ENCODE measurements at places on chromosomes 4 and X. TPM values are rescaled to one million over a fixed set of nuclear protein-coding genes. Genes with fewer than 3 reads are reported as not detected.

HSFX1 gene
- not detected for total RNA-seq

SLC34A2 gene
- total RNA-seq = not detected

DGAT2L6 gene
- total RNA-seq = not detected

HPGDS gene
- total RNA-seq = 0.57 TPM

ERCC6L gene
- 10.2 TPM for total RNA-seq

CENPVL1 gene
- not detected for total RNA-seq

GATA1 gene
- total RNA-seq = not detected

LONRF3 gene
- 1.3 TPM for total RNA-seq

GK gene
- total RNA-seq = 26.4 TPM

XAGE2 gene
- not detected for total RNA-seq

VCX gene
- not detected for total RNA-seq

UGT2B10 gene
- total RNA-seq = not detected

KCND1 gene
- 0.72 TPM for total RNA-seq

CDX4 gene
- not detected for total RNA-seq

HTN3 gene
- not detected for total RNA-seq

SPANXC gene
- total RNA-seq = not detected

KLF3 gene
- total RNA-seq = 15.2 TPM

SAT1 gene
- 41.3 TPM for total RNA-seq

TRAPPC11 gene
- total RNA-seq = 23.3 TPM

BTK gene
- total RNA-seq = 0.48 TPM

NAA15 gene
- total RNA-seq = 116 TPM

MTMR8 gene
- 4.7 TPM for total RNA-seq

TAF7L gene
- not detected for total RNA-seq

GPRASP3 gene
- 1.9 TPM for total RNA-seq

ATP1B4 gene
- total RNA-seq = not detected

CT47B1 gene
- total RNA-seq = not detected

NDST3 gene
- total RNA-seq = not detected

GPR34 gene
- 0.95 TPM for total RNA-seq

C4orf54 gene
- total RNA-seq = not detected

IL13RA2 gene
- not detected for total RNA-seq

Measured in CD8-positive, alpha-beta memory T cell (primary cell).